Activated CD4-positive, alpha-beta memory T cell treated with anti-CD3 and anti-CD28 coated beads, Interleukin-2, amount 10 ng/mL, durations not matched to agents 7 days and 5 days (primary cell): ENCODE measurements at places on chromosomes 5 and 9.

DNA sequence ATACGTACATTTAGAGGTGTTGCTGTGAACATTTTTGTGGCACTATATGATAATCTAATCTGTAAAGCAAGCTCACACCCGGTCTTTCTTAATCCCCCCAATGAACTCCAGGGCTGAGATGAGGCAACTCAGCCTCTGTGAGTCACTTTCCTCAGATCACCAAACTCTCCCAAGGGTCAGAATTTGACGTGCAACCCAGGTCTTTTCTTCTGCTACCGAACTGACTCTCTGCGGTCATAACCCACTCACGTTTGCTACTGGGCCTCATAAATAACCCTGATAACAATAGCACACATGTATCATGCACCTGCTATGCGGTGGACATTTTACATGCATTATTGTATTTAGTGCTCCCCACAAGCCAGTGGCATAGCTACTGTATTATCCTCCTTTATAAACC lies 153.1 kb downstream of the DROSHA start:
- DNase-seq: no peak

- DNase-seq: no peak
Observed at GRCh38 chr9:128149951-128150593, 819 bp downstream of the LCN2 start.

GRCh38 chr5:57569601-57570000 lies 87.0 kb upstream of the ACTBL2 start:
- no peak for DNase-seq

DNA sequence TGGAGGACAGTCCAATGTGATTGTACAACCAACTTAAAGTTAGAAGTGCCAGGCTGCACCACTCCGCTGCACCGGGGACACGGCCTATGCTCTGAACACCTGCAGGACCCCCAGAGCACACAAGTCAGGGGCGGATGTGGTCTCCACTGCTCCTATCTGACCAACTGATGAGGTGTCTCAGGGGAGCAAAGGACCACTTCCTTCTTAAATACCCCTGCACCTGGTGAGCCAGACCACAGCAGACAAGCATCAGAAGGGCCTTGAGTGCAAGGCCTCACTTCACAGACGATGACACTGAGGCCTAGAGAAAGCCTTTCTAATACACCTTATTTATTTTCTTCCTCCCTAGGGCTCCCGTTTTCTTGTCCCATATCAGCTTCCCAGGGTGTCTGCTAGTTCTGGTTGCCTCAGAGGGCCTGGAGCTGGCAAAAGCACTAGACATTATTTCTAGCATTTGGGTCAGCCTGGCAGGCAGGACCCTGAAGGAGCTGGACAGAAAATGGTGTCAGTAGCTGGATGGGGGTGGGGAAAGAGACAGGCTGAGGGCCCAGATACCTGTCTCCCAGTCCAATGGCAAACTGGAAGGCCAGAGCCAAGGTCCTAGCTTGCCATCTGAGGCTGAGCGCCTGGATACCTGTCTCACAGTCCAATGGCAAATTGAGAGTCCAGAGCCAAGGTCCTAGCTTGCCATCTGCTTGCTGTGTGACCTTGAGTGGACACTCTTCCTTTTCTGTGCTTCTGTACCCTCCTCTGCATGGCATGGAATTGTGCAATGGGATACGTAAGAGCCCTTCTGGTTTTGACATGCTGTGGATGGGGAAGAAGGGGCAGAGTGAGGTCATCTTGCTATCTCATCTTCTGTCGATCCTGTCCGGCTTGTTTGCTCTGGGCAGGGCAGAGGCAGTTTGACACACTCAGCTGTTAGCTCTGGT lies 9.0 kb downstream of the CCDC69 start:
- DNase-seq: peak; percentile 65

GRCh38 chr9:120869360-120869687 lies 7.7 kb downstream of the PHF19 start:
- no peak for DNase-seq

GRCh38 chr9:3526997-3527940 lies 1.5 kb upstream of the RFX3 start:
- no peak for DNase-seq

- DNase-seq: no peak
Observed at GRCh38 chr9:131651599-131651998, 88.3 kb downstream of the RAPGEF1 start.

- no peak for DNase-seq
Observed at GRCh38 chr9:98974554-98974953, 30.8 kb downstream of the COL15A1 start.

DNA sequence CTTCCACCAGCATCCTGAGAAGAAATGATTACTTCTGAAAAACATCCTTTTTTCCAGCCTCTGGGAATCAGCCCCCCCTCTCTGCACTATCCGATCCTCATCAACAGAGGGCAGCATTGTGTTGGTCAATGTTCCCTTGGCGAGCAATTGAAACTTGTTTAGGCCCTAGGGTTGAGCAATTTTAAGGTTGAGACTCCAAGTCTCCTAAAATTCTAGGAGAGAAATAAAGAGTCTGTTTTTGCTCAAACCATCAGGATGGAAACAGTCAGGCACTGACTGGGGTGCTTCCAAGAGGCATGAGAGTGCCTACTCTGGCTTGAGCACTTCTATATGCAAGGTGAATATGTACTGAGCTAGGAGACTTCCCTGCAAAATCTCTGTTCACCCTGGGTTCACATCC lies 12.4 kb upstream of the CYFIP2 start:
- no peak for DNase-seq

- DNase-seq: no peak
Observed at GRCh38 chr9:131443648-131444047, 49.8 kb downstream of the PRRC2B start.

- no peak for DNase-seq
Observed at GRCh38 chr5:95715799-95716461, 15.2 kb upstream of the RHOBTB3 start.

- no peak for DNase-seq
Observed at GRCh38 chr5:11520241-11520930, 383.9 kb downstream of the CTNND2 start.

GRCh38 chr5:375921-376798 lies 54.6 kb downstream of the AHRR start:
- DNase-seq: peak; percentile 15

- no peak for DNase-seq
Observed at GRCh38 chr5:35762368-35762767, 94.3 kb upstream of the IL7R start.

DNA sequence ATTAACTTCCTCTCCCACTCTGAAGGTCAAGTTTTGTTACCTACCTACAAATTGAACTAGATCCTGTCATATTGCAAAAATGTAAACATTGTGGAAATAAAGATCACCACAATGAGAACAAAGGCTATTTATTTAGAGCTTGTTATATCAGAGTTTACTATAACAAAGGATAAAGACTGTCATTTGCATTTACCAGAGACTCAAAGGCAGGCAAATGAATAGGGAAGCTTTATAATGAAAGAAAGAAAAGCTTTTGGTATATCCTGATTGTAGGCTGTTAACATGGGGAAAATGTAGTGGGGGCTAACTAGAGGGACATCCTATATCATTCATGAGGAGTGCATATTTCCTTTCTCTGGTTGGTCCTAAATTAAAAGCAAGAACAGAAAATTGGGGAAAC lies 403.5 kb upstream of the TYRP1 start:
- no peak for DNase-seq

DNA sequence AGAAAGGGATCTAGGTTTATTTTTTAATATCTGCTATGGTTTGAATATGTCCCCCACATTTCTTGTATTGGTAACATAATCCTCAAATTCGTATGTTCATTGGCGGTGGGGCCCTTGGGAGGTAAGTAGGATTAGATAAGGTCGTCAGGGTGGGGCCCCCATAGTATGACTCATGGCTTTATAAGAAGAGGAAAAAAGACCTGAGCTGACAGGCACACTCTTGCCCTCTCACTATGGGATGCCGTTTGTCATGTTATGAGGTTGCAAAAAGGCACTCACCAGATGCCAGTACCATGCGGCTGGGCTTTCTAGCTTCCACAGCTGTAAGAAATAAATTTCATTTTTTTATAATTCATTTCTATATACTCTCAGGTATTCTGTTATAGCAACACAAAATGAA lies 67.3 kb upstream of the SGCD start:
- DNase-seq: no peak

- no peak for DNase-seq
Observed at GRCh38 chr5:56070851-56071465, 76.2 kb upstream of the IL6ST start.

DNA sequence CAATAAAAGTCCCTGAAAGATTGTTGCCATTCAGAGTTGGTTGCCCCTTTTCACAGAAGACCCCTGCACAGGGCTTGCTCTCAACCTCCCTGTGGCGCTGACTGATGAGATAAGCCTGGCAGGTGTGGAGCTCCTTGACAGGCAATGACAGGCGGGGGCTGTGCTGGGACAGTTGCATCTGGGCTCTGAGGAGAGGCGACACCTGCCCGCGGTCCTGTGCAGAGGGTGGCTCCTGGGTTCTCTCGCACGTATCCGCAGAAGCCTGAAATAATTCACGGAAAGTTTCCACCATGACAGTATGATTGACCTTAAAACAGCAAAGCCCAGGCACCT lies 19.8 kb upstream of the EXOC3 start:
- no peak for DNase-seq

DNA sequence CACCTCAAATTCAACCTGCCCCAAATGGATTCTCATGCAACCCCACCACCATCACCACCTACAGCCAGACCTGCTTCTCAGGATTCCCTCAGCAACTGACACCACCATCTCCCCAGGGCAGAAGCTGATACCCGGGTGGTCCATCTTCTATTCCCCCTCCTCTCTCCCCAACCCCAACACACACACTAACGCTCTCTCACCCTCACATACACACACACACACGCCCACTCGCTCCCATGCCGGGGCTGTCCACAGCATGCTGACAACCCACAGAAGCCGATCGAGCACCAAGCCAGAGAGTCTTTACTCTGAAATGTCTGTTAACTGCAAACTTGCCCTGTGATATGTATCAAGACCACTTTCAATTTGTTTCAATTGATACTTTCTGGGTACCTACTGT lies 28.4 kb downstream of the B4GALT1 start:
- DNase-seq: no peak

GRCh38 chr5:141100243-141100805 lies at the start of gene PCDHB3:
Gene PCDHB3, plus strand, starts transcription at chr5:141100473. Its CDS starts 177 bp downstream, at chr5:141100650.
- DNase-seq: peak; percentile 36

DNA sequence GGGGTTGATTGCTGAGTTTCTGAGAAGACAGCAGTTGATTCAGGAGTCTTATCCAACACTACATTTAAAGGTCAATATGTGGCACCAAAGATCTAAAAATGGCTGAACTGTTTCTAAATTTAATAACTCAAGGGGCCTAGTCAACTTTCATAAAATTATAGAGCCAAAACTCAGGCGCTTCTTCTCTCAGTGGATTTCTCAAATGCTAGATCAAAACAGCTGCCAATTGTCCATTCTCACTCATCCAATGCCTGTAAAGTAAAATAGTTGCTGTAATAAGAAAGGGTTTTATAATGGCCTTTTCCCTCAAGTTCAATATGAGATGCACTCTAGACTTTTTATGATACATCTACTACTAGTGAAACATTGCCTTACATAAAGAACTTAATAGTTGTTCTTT lies 26.5 kb downstream of the ADAMTSL1 start:
- no peak for DNase-seq

DNA sequence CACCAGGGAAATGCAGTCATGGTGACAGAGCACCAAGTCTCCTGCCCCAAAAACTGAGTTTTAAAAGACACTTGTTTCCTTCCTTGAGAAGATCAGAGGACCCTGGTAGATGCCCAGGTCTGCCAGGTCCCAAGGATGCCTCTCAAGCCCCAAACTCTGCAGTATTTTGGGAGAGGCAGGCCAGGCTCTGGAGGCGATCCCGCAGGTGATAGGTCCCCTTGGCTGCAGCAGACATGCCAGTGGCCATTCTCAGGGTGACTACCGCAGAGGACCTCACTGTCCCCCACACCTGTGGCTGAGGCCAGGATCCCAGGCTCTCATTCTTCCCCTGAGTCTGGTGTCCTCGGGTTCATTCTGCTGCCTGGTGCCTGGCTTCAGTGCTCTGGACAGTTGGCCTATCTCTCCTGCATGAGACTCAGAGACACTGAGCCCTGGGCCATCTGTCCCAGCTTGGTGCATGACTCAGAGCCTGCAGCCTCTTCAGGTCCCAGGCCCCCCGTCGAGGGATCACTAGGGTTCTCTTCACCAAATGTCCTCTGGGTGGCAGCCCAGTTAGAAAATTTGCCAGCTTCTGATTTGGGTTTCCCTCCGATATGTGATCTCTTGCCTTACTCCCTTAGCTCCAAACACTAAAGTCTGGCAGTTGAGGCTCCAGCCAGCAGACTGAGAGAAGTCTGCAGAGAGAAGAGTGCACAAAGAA lies 59.7 kb upstream of the GARNL3 start:
- no peak for DNase-seq

- no peak for DNase-seq
Observed at GRCh38 chr9:124615100-124615742, 108.0 kb upstream of the NR5A1 start.

DNA sequence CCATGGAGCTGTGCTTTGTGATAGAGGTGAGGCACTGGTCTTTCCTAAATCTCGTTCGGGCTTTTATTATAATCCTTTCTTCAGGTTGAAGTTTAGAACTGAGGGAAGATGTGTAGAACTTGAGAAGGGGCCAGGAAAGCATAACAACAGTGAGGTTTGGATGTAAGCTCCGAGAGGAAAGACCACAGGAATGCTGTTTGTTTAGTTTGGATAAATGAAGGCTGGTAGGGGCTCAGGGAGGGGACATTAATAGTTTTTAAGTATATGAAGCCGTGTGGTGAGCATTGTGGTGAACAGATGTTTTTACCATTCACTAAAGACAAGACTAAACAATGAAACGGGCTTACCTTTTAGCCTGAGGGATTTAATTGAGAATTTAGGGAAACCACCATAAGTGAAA lies 130.8 kb downstream of the ARHGAP26 start:
- DNase-seq: no peak

DNA sequence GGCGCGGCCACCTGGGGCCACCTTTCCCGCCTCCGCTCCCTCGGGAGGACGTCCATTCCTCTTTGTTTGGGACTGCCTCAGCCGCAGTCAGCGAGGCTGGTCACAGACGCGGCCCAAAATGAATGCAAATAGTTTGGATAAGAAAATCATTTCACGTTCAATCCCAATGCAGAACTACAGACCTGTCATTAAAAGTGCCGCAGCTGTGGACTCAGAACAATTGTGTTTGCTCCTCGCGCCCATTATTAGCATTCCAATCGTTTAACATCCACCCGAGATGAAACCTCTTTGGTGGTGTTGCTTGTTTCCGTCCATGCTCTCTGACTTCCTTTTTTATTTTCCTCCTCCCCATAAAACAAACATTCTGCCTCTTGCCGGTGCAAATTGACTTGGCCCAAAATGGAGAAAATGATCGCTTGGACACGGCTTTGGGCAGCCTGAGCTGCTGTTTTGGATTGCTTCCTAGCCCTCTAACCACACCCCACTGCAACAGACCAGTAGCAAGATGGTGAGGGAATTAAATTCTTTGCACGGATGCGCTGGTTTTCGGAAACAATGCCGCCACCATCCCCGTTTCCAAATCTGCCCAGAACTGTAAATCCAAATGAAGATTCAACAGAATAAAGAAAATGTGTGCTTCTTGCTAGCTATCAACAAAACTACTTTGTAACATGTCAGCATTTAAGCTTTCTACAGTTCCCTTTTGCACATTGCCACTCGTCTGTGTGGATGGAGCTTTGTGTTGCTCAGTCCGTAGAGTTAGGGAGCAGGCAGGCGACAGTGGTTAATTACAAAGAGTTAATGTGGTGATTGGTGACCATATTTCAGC lies 784 bp downstream of the NLN start:
- no peak for DNase-seq
